ENCODE measurements at places on chromosomes 16 and 17.
A peak's percentile ranks its signal among the peaks of the same experiment; 100 is the strongest.

DNA sequence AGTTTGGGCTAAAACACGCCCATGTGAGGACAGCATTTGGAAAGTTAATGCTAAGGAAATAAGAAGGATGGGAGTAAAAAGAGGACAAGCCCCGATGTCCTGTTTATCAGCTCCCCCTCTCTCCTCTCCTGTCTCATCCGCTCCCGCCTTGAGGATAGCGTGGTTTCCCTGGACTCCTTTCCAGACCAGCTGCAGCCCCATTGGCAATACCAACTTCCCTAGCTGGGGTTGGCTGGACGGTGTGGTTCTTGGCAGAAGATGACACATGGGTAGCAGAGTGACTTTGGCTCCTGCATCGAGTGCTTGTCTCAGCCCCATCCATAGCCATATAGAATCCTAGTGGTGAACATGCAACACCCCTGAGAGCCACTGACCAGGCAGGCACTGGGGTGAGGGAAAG lies 185.9 kb downstream of the CCDC182 start:
- DNase-seq = no peak

GRCh38 chr16:67246081-67246755 lies 1.1 kb downstream of the FHOD1 start:
- DNase-seq = peak; percentile 79

DNA sequence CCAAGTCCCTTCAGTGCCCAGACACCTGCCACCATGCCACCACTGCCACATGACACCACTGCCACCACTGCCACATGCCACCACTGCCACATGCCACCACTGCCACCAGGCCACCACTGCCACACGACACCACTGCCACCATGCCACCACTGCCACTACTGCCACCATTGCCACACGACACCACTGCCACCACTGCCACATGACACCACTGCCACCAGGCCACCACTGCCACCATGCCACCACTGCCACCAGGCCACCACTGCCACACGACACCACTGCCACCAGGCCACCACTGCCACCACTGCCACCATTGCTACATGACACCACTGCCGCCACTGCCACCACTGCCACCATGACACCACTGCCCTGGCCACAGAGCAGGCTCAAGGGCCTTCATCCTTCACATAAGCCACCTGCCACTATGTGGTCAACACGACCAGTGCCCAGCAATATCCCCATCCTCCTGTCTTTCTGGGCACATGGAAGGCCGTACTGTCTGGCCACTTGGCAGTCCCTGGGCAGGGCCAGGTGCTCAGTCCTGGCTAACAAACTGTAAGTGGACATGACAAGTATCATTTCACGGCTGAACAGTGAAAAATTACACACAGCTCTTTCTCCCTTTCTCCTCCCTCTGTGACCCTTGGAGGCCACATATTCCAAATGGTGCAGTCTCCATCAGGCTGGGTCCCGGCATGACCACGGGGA lies 33.1 kb downstream of the ABR start:
- no peak for DNase-seq

GRCh38 chr16:64695684-64696083 lies 426.2 kb downstream of the CDH11 start:
- DNase-seq = no peak

- no peak for DNase-seq
Observed at GRCh38 chr16:70433458-70434103, 5.3 kb downstream of the ST3GAL2 start.

- DNase-seq = peak; percentile 35
Observed at GRCh38 chr16:80971819-80972218, 34.9 kb downstream of the CMC2 start.

DNA sequence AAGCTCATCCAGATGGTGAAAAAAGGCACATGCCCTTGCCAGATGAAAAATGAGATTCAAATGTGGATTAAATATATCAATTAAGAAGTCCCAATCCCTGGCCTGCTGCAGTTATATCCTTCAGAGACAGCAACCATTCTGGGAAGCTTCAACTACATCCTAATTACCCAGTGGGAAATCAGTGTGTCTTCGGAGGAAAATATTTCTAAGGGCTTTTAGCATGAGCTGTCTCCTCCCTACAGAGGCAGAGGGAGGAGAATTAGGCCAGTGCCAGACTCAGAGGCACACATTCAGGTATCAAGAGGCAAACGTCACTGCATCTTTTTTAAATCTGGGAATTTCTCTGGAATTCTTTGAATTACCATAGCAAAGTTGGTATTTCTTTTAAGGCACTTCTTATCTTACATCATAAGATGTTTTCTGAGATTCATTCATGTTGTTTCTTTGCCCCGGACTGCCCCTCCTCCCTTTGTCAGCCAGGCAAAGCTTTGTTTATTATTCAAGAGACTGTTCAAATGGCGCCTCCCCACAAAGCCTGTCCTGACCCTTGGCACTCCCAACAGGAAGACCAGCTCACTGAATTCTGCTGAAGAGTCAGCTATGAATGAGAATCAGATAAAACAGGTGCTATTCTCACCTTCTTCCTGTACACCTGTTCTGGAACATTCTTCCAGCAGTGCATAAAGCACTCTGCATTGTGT lies 38.3 kb upstream of the SMPD3 start:
- no peak for DNase-seq

DNA sequence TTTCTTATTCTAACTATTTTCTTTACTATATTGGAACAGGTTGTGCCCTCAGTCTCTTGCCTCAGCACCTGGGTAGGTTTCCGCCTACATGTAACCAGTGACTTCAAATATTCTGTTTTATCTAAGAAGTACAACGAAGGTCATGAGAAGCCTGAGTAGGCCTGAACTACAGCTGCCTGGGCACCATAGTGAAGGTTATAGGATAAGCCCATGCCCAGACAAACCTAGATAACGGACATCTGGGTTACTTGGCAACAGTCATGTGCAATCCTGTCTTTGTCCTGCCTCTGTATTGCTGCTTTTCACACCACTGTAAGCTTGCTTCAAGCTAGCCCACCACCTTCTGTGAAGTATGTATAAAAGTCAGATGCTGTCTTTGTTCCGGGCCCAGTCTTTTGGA lies 25.4 kb upstream of the ARL4D start:
- DNase-seq = no peak

- DNase-seq = peak; percentile 77
Observed at GRCh38 chr17:58487589-58488427, at the start of gene HSF5. HSF5 (minus strand) TSS chr17:58488408; CDS start chr17:58488274, 134 bp downstream.

DNA sequence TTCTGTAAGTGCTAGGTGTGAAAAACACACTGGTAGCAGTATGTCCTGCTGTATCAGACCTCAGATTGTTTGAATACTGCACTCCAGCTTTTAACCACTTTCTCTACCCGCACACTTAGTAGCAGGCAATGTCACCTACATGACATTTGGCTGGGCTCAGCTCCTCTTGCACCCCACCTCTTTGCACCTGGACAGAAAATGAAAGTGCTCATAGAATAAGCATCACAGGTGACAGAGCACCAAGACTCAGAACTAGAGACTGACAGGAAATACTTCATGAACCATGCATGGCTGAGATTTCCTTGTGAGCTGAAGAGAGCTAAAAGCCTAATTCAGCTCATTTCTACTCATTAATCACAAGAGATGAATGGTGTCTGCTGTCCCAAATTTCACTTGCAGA lies 1014.2 kb upstream of the CDH8 start:
- DNase-seq = no peak

DNA sequence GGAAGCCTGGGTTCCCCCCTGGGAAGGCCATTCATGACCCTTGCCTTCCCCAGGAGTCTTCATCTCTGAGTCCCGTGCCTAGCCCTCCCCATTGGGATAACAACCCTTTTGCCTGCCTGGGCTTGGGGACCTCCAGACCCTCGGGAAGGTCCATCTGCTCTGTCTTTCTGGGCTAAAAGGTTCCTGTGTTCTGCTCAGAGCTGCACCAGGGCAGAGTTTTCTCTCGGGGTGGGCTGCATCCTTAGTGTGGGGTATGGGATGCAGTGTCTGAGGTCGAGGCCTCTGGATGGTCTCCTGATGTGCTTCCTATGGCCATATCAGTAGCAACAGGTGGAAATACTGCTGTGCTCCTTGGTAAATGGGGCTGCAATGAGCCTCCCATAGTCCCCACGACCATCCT lies 22.9 kb upstream of the PLLP start:
- DNase-seq = no peak

- DNase-seq = no peak
Observed at GRCh38 chr16:17561056-17561455, 90.3 kb upstream of the XYLT1 start.

DNA sequence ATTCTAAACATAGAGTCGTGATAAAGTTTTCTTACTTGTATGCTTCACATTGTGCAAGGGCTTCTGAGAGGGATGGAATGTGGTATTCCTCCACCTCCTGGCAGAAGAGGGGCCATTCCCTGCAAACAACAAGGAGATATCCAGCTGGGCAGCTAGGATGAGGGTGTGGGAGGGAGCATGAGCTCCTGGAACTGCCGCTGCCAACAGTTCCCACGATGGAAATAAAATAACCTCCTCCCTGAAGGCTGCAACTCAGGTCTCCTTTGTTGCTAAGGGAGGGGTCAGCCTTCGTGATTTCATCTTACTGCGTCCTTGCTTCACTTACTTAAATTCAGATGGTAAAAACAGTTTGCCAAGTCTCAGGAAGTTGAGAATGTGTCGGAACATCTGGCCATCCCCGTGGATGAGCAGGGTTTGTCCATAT lies 15.6 kb downstream of the PLEKHG4 start:
- no peak for DNase-seq

DNA sequence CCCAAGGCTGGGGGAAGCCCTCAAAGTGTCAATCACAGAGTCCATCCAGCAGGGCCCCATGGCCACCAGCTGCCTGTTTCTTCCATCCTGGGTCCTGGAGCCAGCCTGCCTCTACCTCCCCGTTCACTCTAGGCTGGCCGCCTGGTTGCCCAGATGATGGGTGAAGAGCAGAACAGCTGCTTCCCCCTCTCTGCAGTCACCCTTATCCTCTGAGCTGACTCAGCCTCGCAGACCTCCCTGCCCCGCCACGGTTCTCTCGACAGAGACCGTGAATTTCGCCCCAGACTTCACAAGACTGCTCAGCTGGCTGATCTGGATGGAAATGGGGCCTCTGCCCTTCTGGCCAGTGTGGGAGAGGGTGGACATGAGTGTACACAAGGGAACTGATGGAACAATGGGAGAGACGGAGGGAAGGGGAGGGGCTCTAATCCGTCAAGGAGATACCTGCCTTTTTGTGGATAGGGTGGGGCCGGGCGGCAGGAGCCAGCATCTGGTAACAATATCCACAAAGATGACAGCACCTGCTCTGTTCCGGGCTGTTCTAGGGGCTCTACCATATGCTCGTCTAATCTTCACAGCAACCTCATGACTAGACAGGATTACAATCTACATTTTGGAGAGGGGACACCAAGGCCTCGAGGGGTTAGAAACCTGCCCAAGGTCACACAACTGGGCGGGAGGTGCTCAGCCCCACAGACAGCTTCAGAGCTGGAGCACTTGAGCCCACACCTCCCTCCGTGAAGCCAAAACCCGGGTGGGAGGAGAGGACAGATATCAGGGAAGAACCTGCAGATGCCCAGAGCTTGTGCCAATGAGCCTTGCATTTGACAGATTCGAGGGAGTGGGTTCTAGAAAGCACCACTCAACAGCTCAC lies 136.0 kb downstream of the SDK2 start:
- no peak for DNase-seq

GRCh38 chr17:32696426-32696825 lies 180.5 kb downstream of the MYO1D start:
- DNase-seq = no peak
